ENCODE measurements at places on chromosomes 4 and X.

DNA sequence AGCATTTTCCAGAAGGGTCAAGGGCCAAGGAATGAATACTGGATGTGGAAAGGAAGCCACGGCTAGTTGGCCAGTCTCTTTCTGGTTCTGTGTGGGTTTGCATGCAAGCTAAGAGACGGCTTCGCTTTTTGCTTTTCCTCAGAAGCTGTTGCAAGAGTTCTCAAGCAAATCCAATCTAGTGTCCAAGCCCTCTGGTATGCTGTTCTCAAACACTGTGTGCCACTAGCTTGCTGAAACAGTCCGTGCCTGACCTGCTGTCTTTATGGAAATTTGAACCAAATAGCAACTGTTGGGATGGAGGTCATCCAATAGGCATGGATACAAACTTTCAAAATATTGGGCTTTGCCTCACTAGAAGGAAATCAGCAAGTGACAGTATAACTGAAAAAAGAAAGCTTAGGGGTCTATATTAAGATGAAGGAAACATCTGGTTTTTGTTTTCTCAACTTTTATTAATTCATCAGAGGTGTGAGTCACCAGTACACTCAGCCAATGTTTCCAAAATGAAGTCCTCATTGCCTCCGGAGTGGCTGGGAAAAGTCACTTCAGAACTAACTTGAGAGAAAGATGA, 70.5 kb downstream of the SLC9A6 start:
- no peak for DNase-seq

GRCh38 chr4:180926277-180926676, 1316.9 kb upstream of the TENM3 start:
- no peak for DNase-seq

- no peak for DNase-seq
Observed at GRCh38 chr4:76830964-76831703, 66.8 kb downstream of the SOWAHB start.

DNA sequence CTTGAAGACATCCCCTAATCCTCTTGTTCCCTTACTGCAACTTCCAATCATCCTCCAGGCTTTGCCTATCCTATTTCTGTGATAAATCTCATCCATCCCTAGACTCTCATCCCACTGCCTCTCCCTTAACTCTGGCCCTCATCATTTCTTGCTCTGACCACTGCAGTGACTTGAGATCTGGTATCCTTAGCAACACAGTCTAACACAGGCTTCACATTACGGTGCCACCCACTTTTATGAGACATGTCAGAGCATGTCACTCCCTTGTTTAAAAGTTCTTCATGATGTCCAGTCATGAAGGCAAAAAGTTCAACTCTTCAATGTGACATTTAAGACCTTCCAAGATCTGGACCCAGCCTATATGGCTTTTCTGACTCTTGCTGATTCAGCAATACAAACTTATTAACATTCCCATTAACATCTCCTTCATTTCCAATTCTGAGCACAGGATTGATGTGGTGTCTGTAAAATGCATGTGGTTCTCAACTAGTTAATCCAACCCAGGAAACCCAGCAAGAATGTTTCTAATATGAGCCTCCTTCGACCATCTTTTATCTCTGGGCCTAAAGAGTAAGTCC, 64.0 kb downstream of the OR13H1 start:
- no peak for DNase-seq

- DNase-seq = no peak
Observed at GRCh38 chrX:42976746-42977366, 198.9 kb upstream of the PPP1R2C start.

DNA sequence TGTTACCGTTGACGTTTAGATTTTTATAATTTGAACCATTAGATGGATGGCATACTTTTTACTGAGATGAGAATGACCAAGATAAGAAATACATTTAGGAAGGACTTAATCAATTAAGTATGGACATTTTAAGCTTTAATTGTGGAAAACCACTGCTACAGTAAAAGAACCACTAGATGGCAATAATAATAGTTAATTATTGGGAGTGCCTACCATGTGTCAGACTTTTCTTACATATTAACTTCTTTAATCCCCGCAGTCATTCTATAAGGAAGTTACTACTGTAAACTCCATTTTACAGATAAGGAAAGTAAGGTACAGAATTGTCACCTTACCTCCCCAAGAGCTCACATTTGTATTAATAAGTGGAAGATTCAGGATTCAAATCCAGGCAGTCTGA, 48.5 kb upstream of the MYOZ2 start:
- DNase-seq = no peak

DNA sequence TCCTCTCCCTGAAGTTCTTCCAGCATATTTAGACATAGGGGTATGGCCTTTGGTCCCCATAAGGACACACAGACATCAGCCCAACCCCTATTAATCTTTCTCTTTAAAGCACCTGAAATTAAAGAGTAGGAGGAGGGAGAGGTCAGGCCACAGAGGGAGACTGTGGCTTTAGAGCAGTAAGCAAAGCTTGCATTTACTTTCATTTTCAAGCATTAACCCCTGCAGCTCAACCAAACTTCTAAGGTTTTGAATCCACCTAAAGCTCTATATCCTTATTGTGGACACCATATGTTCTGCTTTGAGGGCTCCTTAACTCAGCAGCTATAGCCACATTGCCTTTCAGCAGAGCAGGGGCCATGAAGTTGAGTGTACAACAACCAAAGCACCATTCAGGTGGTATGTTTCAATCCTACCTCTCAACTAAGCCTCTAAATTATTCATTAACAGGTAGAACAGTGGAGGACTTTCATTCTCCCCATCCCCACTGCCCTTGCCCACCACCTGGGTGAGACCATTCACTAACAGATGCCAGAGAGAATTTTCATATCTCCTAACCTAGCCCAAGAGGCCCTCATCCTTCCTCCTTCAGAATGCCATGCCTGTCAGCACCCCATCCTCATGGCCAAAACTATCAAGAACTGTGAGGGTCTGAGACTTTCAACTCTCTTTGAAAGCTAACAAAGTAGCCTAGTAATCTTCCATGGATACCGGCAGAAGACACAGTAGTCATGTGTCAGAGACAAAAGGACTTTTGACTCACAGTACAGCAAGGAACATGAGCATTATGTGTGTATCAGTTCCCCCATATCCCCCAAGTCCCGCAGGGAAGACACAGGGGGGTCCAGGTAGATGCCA, 20.8 kb downstream of the LIN54 start:
- no peak for DNase-seq
